ENCODE measurements at places on chromosomes 16 and 17.

- H3K4me1 ChIP-seq = peaks cover 35% of the 10 kb centered on the region
- peak overlapping the region; percentile 31 for H3K27ac ChIP-seq
- H3K36me3 ChIP-seq = peaks cover 2% of the 10 kb centered on the region
Measured at GRCh38 chr17:31374094-31374447, 17.4 kb upstream of the RAB11FIP4 start.

DNA sequence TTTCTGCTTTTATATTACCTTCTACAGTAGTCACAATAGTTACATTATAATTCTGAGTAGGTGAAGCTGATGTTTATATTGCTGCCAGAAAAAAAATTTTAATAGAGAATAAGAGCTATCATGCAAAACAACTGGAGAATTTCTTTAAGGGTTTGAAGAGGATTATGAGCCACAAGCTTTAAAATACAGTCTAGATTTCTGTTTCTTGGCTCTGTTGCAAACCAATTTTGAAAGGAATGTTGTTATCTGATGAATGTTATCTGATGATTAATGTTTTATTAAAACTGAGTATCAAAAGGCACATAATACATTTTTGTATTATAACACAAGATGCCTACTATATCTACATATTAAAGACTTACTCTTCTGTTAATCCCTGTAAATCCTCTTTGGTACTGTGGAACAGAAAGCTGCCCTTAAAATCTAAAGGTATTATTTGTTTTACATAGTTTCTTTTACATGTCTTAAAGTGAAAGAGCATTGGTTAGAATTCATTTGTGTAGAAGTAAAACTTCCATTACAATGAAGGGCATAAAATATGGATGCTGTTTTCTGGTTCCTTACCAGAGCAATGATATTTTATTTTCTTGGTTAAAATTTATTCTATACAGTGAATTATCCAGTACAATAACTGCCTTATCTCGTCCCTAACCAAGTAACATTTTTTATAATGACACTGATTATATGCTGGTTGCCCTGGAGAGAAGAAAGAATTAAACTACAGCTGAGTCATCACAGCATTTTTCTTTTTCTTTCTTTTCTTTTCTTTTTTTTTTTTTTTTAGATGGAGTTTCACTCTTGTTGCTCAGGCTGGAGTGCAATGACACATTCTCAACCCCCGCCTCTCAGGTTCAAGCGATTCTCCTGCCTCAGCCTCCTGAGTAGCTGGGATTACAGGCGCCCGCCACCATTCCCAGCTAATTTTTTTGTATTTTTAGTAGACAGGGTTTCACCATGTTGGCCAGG is 205.7 kb downstream of the TANC2 start:
- no peak overlapping the region for H3K4me3 ChIP-seq
- no peak for DNase-seq
- no peaks in the 10 kb centered on the region for H3K4me1 ChIP-seq
- no peak overlapping the region for H3K27ac ChIP-seq
- no peaks in the 10 kb centered on the region for H3K27me3 ChIP-seq

- H3K27me3 ChIP-seq = peaks cover 27% of the 10 kb centered on the region
- H3K4me3 ChIP-seq = no peak overlapping the region
- H3K36me3 ChIP-seq = no peaks in the 10 kb centered on the region
- H3K4me1 ChIP-seq = peaks cover 25% of the 10 kb centered on the region
- H3K27ac ChIP-seq = no peak overlapping the region
Measured at GRCh38 chr16:31484491-31485171, 1.7 kb downstream of the SLC5A2 start.

GRCh38 chr17:82315703-82316358 is 1.6 kb downstream of the CD7 start:
- H3K4me1 ChIP-seq = peaks cover 23% of the 10 kb centered on the region
- H3K27me3 ChIP-seq = no peaks in the 10 kb centered on the region
- H3K4me3 ChIP-seq = no peak overlapping the region
- H3K36me3 ChIP-seq = no peaks in the 10 kb centered on the region

GRCh38 chr17:66960613-66961012 is 3.9 kb upstream of the CACNG4 start:
- peaks cover 31% of the 10 kb centered on the region for H3K27me3 ChIP-seq
- no peaks in the 10 kb centered on the region for H3K36me3 ChIP-seq
- H3K4me1 ChIP-seq = no peaks in the 10 kb centered on the region
- DNase-seq = no peak

DNA sequence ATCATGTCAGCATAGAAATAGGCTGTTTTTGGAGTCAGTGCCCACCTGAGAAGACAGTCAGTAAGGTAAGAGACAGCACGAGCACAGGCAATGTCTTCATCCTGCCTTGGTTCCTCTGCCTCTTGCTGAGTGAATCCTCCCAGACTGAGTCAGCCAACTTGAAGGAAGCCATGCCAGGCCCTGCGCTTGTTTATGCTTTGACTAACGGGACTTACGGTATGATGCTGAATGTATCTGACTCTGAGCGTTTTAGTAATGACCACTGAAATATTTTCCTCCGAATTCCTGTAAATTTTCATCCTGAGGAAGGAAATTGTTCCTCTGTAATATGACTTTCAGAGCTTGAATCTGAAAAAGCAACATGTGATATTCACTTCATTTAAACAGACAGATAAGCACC is 18.0 kb downstream of the C17orf67 start:
- no peak for DNase-seq
- H3K36me3 ChIP-seq = no peaks in the 10 kb centered on the region
- no peak overlapping the region for H3K27ac ChIP-seq
- H3K4me3 ChIP-seq = no peak overlapping the region
- no peaks in the 10 kb centered on the region for H3K27me3 ChIP-seq

DNA sequence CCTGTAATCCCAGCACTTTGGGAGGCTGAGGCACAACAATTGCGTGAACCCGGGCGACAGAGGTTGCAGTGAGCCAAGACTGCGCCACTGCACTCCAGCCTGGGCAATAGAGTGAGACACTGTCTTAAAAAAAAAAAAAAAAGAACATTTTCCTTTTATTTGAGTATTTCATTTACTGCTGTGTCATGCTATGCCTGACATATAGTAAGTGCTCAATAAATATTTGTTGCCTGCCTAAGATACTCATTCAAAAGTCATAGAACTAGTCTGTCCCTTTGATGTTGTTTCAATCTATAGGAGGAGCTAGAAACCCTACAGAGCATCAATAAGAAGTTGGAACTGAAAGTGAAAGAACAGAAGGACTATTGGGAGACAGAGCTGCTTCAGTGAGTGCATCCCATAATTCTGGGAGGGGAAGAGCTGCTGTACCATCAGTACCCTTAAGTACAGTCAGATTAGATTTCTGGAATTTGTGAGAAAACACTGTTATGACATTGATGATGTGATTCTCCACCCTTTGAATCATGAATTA is 20.0 kb downstream of the CALCOCO2 start:
- peak overlapping the region; percentile 48 for H3K27ac ChIP-seq
- no peak for DNase-seq
- no peak overlapping the region for H3K4me3 ChIP-seq
- peaks cover 18% of the 10 kb centered on the region for H3K4me1 ChIP-seq
- H3K36me3 ChIP-seq = peaks cover 82% of the 10 kb centered on the region

DNA sequence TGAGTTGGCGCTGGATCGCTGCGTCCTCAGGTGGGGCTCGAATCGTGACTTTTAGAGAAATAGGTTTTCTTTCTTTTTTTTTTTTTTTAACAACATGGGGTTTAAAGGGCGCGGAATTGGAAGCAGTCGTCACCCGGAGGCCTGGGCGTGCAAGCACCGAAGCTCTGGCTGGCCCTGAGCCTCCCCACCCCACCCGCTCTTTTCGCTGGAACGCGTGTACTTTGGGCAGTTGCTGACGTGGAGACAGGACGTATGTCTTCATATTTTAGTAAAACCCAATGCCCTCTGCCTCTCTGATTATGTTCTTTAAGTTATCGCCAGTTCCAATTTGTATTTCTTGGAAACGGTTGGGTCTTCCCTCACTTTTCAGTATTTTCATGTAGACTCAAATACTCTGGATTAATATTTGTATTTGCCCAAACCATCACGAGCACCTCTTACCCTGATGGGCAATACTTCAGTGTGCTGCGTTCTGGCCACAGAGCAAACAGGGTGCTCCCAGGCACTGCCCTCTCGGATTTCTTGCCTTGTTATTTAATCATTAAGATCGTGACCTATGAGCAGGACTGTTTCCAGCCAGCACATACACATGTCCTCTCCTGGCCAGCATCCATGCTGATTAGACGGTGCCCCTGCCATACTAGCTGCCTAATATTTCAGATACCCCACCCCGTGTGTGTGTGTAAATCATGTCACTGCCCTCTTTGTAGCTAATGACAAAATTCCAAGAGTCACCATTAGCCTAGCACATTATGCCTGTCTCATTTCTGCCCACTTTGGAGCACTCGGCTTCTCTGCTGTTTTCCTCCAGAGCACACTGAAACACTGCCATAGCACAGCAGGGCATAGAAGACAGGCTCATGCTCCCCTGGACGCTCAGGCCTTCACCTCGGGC is 805 bp upstream of the C16orf95 start:
- H3K4me3 ChIP-seq = peak overlapping the region; percentile 81
- H3K27me3 ChIP-seq = no peaks in the 10 kb centered on the region
- no peaks in the 10 kb centered on the region for H3K36me3 ChIP-seq
- peak; percentile 31 for DNase-seq
- peaks cover 7% of the 10 kb centered on the region for H3K4me1 ChIP-seq

GRCh38 chr17:28982131-28982793 is 23.6 kb downstream of the SEZ6 start:
- H3K4me3 ChIP-seq = no peak overlapping the region
- no peaks in the 10 kb centered on the region for H3K36me3 ChIP-seq
- peak overlapping the region; percentile 98 for H3K27ac ChIP-seq
- H3K4me1 ChIP-seq = peaks cover 33% of the 10 kb centered on the region
- peaks cover 3% of the 10 kb centered on the region for H3K27me3 ChIP-seq

- no peak overlapping the region for H3K4me3 ChIP-seq
- no peaks in the 10 kb centered on the region for H3K36me3 ChIP-seq
- peaks cover 2% of the 10 kb centered on the region for H3K4me1 ChIP-seq
- H3K27me3 ChIP-seq = no peaks in the 10 kb centered on the region
- no peak overlapping the region for H3K27ac ChIP-seq
Measured at GRCh38 chr16:86134802-86135461, 236.0 kb downstream of the IRF8 start.

- H3K27me3 ChIP-seq = no peaks in the 10 kb centered on the region
- H3K4me1 ChIP-seq = no peaks in the 10 kb centered on the region
- no peak overlapping the region for H3K27ac ChIP-seq
- DNase-seq = no peak
- no peak overlapping the region for H3K4me3 ChIP-seq
Measured at GRCh38 chr16:16817196-16817595, 438.3 kb downstream of the NPIPA7 start.

DNA sequence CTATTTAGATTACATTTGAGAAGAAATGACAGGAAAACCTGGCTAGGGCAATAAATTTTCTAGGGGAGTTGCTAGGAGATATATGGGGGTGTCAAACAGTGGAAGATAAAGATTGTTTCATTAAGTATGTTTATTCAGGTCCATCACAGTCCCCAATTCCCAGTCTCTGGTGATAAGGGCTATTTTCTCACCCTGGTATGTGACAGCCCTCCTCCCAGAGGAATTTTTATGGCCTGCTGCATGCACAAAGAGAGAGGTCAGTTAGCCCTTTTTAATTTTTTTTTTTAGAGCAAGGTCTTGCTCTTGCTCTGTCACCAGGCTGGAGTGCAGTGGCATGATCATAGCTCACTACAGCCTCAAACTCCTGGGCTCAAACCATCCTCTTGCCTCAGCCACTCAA is 53.6 kb upstream of the ATF7IP2 start:
- no peak overlapping the region for H3K4me3 ChIP-seq
- H3K27ac ChIP-seq = no peak overlapping the region
- H3K36me3 ChIP-seq = no peaks in the 10 kb centered on the region
- H3K4me1 ChIP-seq = peaks cover 18% of the 10 kb centered on the region
- no peak for DNase-seq
- no peaks in the 10 kb centered on the region for H3K27me3 ChIP-seq

GRCh38 chr17:65008882-65009281 is 47.7 kb downstream of the GNA13 start:
- H3K27ac ChIP-seq = peak overlapping the region; percentile 10
- no peaks in the 10 kb centered on the region for H3K27me3 ChIP-seq
- peaks cover 40% of the 10 kb centered on the region for H3K36me3 ChIP-seq
- no peaks in the 10 kb centered on the region for H3K4me1 ChIP-seq

DNA sequence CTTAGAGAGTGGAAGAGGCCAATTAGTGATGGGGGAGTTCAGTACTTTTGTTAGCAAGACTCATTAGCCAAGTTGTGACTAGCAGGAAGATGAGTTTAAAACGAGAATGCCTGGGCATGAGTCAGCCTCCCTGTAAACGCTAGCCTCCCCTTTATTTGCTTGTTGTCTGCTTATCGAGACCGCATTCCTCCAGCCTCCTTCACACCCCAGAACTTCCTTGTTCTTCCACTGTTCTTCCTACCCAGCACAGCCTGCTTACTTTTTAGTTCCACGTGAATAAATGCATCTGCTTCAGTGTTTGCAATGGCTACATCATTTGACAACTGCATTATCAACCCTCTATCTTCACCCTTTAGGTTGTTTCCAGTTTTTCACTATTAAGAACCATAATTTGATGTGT is 20.2 kb upstream of the OR3A1 start:
- no peaks in the 10 kb centered on the region for H3K36me3 ChIP-seq
- no peak overlapping the region for H3K27ac ChIP-seq
- no peaks in the 10 kb centered on the region for H3K4me1 ChIP-seq
- H3K4me3 ChIP-seq = no peak overlapping the region
- no peaks in the 10 kb centered on the region for H3K27me3 ChIP-seq
- DNase-seq = no peak
